ENCODE measurements at places on chromosomes 3 and 15.

GRCh38 chr3:14452740-14453710 is 50.6 kb downstream of the SLC6A6 start:
- no peak for DNase-seq

- no peak for DNase-seq
Measured at GRCh38 chr15:69881766-69882165, 216.0 kb downstream of the TLE3 start.

- DNase-seq: no peak
Measured at GRCh38 chr3:39011191-39011736, 40.5 kb downstream of the SCN11A start.

GRCh38 chr3:44649709-44650108 is 1.2 kb downstream of the ZNF35 start:
- DNase-seq: no peak

DNA sequence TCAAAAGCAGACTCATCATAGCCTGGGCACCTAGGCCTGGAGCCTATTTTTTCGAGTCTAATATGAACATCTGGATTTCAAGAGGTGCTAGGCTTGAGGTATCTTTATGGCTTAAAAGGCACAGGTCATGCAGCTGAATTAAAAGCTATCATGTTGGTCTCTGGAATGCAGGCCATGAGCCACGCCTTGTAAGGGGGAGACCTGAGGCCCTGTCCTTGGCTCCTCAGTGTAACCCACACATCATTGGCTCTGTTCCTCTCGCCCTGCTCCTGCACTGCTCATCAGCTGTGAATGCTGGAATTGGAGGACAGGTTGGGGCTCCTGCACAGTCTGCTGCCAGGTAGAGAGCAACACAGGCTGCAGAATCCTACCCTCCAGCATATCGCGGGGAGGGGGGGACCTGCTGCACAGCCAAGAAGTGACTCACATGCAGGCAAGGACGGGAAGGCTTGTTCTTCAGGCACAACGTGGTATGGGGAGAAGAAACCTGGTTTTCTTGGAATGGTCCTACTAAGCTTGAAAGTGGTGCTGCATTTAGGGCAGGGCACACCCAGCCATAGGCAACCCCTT is 146.0 kb downstream of the CHST2 start:
- no peak for DNase-seq

DNA sequence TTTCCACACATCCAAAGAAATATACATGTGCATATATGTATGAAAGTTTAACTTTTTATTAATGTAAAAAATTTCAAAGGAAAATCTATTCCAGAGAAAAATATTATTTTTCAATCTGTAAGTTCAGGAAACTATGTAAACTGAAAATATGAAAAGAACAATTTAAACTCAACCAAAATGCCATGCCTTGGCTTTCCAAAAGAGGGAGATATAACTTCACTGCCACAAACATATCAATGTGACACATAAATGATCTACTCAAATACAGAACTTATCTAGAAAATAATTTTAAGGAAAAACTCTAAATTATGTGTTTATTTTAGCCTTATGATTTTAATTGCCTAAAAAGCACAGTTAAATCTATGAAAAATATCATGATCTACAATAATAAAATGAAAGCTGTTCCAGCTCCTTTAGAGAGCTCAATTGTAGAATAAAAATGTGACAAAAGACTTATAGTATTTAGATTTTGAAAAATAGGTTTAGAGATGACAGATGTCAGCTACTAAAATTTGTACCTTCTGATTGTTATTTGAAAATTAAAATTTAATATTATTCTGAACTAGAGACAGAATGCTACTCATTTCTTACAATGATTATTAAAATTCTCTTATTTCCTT is 94.8 kb downstream of the GBE1 start:
- no peak for DNase-seq

DNA sequence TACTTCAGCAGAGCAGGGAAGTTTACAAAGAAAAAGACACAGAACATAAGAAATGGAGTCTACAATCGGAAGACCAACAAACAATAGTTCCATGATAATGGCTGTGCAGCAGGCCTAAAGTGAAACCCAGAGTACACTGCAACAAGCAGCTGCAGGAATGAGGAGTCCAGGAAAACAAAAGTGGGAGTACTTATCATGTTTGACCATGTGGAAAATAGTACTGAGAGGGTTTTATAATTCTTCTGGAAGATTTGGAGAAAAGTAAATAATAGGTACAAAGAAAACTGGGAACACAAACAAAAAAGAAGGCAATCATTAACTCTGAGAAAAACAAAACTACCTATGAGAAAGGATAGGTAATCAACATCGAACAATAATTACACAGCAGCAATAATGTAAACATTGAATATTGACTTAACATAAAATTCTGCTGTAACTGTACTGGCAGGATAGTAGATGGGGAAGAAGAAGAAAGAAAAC is 87.5 kb downstream of the NEK10 start:
- DNase-seq: no peak

GRCh38 chr15:30055604-30056003 is 27.2 kb upstream of the GOLGA8J start:
- no peak for DNase-seq

DNA sequence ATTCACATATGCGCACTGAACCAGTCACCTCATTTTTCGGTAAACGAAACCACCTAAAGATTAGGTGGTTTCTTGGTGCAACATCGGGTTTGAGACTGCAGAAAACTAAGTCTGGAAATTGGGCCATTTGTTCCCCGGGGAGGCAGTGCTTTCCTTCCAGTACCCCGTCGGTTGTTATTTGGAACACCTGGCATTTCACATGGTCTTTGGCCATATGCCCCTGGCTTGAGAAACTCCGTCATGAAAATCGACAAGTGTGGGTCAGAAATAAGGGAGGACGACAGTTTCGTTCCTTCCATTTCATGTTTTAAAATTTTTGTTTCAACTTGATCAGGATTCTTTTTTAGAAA is 544 bp upstream of the GATM start:
- no peak for DNase-seq

GRCh38 chr15:78419367-78419766 is 18.6 kb upstream of the IREB2 start:
- DNase-seq: no peak

DNA sequence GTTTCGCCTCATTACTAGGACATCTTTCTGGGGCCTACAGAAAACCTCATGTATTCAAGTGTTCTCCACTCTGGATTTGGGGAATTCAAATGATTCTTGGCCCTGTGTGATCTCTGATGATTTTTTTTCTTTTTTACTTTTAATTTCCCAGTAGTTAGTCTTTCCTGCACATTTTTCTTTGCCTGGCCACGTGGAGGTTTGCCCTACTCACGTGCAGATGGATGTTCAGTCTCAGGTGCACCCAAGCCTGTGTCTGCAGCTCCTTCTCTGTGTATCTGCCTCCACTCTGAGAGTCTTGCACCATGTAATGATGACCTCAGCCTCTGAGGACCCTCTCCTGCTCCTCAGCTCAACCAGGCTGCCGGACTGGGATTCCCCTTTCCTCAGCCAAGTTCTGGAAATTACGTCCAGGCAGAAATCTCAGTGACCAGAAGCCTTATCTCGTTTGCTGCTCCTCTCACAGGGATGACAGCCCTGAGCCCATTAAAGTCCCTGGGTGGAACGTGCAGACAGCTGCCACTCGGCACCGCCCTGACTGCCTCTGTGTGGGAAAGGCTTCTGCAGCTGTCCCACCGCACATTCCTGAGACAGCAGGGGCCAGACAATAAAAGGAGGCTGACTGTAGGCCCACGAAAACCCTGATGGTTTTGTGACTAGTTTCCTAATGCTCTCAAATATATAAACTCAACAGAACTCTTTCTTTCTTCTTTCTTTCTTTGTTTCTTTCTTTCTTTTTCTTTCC is 31.4 kb upstream of the GABRB3 start:
- DNase-seq: no peak

DNA sequence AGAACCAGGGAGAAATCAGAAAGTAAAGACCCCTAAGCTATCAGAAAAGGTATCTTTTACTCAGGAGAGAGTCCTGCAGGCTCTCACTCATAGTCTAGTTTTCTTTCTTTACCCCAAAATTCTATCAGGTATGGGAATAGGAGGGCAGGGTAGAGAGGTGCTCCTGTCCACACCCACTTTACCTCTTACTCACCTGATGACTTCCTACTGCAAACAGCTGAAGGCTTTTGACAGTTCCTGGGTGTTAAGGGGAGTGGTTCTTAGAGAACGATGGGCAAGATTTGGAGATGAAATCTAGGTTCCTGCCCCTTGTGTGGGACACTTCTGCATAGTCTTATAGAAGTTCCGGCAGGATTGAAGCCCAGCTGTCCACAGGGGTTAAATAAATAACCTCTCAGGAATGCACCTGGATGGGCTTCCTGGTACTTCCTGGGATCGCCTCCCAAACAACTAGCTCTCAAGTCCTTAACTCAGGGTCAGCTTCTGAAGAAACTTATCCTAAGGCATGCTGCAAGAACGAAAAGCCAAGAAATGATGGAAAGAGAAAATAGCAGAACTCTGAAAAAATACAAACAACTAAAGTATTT is 10.8 kb upstream of the TNFAIP8L3 start:
- DNase-seq: no peak

DNA sequence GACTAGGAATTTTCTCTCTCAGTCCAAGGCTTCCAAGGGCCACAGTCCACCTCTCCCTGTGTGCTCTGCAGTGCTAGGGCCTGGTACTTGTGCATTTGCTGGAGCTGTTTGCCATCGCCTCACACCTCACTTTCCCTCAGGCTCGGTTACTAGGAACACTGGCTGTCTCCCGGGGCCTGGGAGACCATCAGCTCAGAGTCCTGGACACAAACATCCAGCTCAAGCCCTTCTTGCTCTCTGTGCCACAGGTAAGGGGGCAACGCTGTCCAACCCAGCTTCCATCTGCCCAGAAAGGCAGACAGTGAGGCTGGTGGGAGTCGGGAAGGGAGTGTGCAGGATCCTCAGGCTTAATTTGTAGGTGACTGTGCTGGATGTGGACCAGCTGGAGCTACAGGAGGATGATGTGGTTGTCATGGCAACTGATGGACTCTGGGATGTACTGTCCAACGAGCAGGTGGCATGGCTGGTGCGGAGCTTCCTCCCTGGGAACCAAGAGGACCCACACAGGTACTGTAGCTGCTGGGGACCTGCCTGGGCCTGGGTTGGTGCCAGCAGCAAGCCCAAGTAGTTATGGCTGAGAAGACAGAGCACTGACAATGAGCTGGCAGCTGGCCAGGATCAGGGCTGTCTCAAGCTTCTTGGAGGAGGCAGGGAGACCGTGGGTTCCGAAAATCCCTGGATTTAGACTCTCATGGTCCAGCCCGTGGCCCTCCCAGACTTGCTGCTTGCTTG is 3.4 kb downstream of the PPM1M start:
- no peak for DNase-seq

GRCh38 chr15:39556461-39556860 is 24.4 kb upstream of the THBS1 start:
- DNase-seq: no peak

DNA sequence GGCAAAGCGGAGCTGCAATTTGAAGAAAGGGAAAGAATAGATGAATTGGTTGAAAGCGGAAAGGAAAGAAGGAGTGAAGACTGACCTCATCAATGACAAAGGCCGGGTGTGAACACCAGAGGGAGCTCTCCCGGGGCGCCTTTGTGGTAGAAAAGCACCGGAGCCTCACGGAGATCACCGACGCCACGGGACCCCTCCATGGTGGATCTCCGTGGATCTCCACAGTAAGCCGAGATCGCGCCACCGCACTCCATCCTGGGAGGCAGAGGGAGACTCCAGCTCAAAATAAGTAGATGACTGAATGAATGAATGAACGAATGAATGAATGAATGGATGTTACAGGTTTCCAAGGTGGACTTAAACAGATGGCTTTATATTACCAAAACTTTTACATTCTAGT is 25.0 kb downstream of the GPR160 start:
- DNase-seq: no peak

GRCh38 chr3:113249601-113250000 is 38.2 kb downstream of the BOC start:
- DNase-seq: no peak

DNA sequence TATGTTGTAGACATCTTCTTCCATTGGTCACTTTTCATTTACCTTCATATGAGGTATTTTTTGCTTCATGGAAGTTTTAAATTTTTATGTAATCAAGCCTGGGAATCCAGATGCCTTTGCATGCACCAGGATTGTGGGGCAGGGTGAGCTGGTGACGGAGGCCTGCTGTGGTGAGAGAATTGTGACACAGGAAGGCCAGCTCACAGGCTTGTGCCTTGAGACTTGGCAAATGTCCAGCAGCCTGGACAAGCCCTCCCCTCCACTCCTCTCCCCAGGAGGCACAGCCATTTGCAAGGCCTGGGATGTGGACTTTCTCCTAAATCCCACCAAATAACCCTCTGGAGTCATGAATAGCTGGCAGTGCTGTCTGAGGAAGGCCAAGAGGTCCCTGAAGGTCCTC is 67.4 kb downstream of the RHCG start:
- no peak for DNase-seq

DNA sequence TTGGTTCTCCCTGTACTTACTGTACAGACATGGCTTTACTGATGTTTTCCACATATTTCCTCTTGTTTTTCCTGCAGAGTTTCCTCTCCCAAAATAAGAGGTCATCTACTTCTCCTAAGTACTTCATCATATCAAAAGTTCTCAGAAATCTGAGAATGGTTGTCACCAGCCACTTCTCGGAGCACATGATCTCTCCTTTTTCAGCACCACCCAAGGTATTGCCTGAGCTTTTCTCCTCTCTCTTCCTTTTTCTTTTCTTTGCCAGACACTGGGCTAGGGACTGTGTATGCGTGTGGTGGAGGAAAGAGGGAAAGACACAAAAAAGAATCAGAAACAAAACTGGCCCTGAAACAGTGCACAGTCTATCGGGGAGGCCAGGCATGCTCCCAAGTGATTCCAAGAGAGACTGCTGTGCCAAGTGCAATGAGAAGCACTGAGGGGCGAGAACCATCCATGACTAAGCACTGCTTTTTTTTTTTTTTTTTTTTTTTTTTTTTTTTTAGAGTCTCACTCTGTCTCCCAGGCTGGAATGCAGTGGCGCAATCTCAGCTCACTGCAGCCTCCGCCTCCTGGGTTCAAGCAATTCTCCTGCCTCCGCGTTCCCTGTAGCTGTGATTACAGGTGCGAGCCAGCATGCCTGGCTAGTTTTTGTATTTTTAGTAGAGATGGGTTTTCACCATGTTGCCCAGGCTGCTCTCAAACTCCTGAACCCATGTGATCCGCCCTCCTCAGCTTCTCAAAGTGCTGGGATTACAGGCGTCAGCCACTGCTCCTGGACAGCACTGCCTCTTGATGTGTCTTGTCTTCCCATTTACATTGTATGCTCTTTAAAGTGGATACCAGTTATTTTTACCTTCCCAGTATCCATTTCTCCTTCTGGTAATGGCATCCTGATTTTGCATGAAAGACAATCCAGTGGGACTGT is 194.0 kb upstream of the FEZF2 start:
- no peak for DNase-seq

- no peak for DNase-seq
Measured at GRCh38 chr3:29502771-29503170, 221.9 kb downstream of the RBMS3 start.

- DNase-seq: no peak
Measured at GRCh38 chr3:114332342-114333179, 38.7 kb downstream of the TIGIT start.
